WERI-Rb-1 (cell line): ENCODE measurements at places on chromosomes 3 and 15.

GRCh38 chr3:52834871-52835501 is at the start of gene MUSTN1:
Gene MUSTN1, minus strand, starts transcription at chr3:52835019. Its CDS starts 71 bp downstream, at chr3:52834948.
- no peak for DNase-seq

DNA sequence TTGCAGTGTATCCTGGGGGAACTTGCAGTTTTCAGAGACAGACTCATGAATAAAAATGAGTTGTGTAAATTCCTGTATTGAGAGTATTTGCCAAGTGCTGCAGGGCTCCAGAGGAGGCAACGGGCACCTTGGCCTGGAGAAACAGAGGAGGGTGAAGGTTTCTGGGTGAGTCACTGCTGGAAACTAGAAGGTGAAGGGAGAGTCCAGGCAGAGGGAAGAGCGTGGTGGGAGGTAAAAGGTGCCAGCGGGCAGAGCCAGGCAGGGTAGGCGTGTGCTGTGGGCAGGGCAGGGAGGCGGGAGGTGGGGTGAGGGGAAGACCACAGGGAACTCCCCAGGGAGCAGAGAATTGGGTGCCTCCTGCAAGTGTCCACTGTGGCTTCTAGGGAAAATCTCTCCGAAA is 120.8 kb downstream of the SLCO3A1 start:
- no peak for DNase-seq

GRCh38 chr3:20668411-20668810 is 482.4 kb upstream of the SGO1 start:
- DNase-seq, result peak; percentile 39

DNA sequence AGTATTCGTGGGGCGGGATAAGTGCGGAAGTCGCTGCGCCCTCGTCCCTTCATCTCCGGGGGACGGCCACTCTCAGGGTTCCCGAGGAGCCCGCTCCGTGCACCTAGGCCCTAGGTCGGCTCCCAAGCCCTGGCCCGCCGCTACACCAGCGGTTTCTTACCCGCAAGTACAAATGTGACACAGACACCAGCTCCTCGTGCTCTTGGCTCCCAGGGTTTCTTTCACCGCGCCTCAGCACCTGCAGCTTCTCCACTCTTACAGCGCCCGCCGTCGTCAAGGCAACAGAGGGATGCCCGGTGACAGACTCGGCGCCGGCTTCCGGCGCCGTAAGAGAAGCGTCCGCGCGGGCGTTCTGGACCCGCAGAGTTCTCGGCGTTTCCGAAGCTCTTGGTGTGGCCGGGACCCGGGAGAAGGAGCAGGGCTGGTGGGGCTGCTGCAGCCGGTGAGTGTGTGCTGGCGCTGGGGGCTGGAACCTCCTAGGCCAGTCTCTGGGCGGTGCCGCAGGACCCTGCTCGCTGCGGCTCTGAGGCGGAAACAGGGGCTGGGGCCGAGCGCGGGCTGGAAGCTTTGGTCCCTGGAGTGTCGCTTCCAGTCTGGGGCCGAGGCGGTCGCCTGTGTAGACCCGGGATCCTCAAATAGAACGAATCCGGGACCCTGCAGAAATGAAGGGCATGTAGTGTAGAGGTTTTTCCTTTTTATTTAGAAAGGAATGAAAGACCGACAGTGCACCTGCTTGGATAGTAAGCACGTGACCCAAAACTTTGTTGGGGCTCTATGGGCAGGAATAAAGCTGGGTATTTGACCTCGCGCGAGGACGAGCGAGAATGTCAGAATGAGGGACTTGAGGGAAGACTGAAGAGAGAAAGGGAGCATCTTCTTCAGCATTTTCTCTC is 155.4 kb upstream of the GOLGA6L4 start:
- DNase-seq, result peak; percentile 71

- no peak for DNase-seq
These were observed 339.8 kb upstream of the WNT5A start for GRCh38 chr3:55826731-55827496.

GRCh38 chr15:62942428-62942827 is 100.1 kb upstream of the TPM1 start:
- DNase-seq, result no peak

DNA sequence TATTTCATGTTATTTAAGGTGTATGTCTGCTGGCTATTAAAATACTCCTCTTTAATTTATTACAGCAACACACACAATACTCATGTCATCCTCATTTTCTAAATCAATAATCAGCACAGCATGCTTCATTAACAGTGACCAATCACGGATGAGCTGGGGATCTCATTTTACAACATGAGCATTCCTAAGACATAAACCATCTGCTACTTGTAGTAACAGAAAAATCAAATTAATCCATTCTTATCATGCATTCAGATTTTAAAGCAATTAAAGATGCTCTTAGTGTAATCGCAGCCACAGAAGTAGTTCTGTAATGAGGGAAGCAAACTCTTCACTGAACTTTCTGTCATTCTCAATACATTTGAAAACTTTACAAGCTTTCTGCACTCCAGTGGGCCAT is 191.1 kb downstream of the TBC1D5 start:
- no peak for DNase-seq

DNA sequence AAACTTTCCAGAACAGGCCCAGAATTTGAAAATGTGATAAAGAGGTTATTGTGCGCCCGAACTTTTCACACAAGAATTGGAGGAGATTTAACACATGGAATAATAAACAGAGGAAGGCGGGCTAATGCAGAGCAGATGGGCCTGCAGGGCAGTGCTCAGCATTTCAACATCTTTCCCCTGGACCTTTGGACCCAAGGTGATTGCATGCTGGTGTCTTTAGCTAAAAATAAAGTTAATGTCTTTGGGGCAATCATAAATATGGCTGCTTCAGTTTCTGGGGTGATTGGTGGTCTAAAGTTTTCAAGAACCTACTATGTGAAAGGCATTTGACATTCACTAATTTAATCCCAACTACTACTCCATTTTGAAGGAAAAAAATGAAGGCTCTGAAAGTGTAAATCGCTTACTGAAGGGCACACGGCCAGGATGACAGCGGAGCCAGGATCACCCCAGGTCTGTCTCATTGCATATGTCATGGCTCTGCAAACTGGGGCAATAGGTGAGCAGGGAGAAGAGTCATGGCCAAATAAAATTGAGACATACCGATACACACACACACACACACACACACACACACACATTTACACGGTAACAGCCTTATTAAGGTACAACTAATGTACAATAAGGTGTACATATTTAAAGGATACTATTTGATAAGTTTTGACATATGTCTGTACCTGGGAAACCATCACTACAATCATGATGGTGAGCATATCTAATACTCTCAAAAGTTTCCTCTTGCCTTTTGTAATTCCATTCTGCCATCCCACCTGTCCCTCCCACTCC is 243.1 kb upstream of the LRRFIP2 start:
- no peak for DNase-seq

- DNase-seq, result no peak
These were observed 245.0 kb downstream of the SHOX2 start for GRCh38 chr3:157861076-157861765.

DNA sequence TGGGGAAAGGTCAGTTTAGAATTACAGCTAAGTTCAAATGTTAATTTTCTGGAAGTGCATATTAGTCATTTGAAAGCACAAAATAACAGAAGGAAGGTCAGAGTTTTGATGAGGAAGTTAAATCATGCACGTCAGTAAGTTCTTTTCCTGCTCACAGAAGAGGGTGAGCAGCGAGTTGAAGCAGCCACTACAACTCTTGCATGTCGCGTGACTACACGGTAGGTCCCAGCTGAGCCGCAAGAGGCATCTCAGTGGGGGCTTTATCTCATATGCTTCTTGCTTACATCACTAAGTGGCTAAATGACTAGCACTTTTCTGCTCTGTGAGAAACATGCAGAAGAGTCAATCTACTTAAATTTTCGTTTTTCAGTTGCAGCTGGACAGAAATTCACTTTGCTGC is 21.3 kb upstream of the SEC62 start:
- DNase-seq, result no peak

DNA sequence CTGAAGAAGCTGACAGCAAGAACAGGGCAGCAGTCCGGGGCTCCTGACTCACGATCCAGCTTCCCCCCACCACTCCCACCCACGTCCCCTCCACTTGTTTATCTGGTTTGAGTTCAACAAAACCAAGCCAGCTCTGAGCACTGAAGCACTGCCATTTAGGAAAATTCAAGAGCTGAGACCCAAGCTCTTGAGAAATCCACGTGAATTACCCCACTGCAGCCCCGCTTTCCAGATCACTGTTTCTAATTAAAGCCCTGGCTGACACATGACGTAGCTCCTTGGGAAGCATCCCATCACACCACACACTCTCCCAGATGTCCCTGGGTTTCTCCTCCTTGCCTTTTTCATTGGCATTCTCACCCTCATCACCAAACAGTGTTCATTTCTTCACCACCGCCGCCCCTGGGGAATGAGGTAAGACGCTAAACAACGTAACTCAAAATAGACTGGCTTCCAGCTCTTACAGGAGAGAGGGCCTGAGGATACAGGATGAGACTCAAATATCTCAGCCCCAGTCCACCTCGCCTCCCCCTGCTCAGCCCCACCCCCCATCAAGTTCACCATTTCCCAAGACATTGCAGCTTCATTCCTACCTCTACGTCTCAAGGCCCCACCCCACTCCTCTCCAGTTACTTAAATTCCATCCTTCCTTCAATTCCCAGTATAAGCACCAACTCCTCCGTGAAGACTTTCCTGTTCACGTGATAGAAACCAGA is 95.4 kb downstream of the SRGAP3 start:
- DNase-seq, result no peak

- DNase-seq, result no peak
These were observed 140.2 kb downstream of the TPRA1 start for GRCh38 chr3:127450331-127450730.

DNA sequence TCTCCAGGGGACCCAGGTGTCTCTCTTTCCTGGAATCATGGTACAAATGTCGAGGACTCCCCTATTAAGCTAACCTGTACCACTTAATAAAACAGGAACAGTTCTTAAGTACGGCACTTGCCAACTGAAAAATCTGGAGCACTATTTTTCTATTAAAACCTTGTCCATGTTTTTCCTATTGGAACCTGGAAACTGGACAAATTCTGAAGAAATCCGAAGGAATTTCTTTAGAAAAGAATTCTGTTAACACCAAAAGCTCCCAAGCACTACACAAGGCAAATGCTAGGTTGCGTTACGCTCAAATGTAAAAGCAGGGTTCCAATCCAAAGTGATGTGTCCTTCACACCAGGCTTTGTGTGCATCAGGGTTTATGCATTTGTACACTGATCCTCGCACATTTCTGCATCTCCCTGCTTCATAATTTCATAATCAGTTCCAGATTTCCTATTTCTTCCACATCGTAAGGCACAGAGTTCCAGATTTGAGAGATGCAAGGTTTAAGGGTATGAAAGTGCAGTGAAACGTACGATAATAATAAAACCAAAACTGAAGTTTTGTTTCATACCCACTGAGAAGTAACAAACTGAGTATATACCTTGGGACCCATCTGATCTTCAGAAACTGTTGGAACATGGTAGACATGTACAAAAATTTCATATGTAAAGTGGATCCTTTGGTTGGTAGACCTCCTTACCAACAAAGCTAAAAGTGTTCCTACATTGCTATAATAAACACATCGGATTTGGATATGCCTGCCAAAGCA is 132.1 kb upstream of the WNT5A start:
- DNase-seq, result no peak

DNA sequence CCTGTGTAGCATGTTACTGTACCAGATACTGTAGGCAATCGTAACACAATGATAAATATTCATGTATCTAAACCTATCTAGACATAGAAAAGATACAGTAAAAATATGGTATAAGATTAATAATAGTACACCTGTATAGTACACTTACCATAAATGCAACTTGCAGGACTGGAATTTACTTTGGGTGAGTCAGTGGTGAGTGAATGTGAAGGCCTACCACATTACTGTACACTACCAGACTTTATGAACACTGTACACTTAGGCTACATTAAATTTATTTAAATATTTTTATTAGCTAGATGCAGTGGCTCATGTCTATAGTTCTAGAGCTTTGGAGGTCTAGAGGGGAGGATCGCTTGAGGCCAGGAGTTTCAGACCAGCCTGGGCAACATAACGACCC is 186.6 kb upstream of the ROPN1 start:
- DNase-seq, result no peak

DNA sequence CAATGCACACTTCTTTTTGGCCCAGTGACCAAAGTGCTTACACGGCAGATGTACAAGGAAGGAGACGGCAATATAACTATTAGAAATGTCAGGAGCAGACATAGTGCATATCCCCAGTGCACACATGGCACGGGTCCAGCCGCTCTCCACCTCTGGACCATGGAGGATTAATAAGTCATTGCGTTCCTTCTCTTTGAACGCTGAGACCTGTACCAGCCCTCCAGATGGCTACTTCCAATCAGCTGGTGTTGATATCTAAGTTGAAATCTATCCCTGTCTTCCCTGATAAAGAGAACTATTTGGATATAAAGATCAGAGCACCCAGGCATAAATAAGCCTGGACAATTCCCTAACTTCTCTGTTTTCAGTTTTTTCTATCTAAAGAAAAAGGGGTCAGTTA is 212.5 kb downstream of the CADPS start:
- DNase-seq, result peak; percentile 42
